Fibroblast of skin of left quadriceps (primary cell): ENCODE measurements at places on chromosomes 7 and 10.

DNA sequence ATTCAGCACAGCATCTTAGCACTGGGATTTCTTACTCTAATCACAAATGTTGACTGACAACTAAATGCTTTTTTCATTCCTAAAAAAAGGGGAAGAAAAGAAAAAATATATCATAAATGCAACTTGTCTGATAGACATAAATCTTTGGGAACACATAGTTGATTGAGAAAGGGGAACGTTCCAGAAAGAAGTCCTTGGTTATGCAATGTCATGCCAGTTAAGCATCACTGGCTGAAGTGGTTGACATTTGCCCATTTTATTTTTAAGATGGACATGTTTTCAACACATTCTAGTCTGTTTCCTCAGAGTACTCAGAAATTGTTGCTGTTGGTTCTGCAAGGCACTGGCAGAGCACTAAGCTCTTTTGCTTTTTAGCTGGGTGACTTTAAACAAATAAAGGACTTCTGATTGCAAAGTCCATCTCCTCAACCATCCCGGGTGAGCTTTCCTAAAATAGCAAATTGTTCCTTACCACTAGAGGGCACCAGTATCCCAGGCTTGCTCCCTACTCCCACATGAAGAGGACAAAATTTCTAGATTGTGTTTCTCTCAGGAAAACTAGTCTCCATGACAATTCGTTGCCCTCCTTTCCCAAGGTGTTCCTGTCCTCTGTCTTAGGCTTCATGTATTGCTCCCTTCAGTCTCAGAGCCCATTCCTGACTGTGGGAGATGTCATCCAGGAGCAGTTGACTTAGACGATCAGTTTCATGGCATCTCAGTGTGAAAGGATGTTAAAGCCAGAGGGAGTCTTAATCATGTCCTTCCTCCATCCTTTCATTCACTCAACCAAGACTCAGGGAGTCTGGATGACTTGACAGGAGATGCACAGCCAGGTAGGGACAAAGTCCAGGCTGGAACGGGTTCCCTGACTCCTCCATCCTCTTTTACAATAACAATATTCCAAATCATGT is 23.9 kb downstream of the OPALIN start:
- peak; percentile 1 for DNase-seq

DNA sequence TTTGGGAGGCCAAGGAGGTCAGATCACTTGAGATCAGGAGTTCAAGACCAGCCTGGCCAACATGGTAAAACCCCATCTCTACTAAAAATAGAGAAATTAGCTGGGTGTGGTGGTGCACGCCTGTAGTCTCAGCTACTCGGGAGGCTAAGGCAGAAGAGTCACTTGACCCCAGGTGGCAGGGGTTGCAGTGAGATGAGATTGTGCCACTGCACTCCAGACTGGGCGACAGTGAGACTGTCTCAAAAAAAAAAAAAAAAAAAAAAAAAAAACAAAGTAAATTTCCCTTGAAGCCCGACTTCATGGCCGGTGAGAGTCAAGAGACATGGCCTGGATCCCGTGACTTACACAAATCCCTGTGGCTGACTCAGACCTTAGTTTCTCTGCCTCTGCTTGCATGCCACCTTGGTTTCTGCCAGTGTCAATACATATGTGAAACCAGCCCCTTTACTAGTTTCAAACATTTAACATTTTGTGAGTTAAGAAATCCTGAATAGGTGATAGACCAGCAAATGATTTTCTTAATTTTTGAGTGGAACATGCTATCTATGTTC is 62.8 kb downstream of the ZEB1 start:
- DNase-seq = no peak

DNA sequence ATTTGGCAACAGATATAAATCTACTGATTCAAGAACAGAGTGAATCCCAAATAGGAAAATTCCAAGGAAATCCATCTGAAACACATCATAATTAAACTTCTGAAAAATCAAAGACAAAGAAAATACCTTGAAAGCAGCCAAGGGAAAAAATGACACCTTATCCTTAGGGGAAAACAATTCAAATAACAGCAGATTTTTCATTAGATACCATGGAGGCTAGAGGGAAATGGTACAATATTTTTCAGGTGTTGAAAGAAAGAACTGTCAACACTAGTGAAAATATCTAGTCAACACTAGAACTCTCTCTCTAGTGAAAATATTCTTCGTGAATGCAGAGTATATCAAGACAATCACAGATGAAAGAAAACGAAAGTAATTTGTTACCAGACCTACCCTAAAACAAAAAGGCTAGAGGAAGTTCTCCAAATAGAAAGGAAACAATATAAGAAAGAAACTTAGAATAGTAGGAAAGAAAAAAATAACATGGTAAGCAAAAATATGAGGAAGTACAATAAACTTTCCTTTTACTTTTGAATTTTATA is 5.7 kb upstream of the FAM241B start:
- DNase-seq = no peak

GRCh38 chr7:27132214-27132613 is 1.7 kb upstream of the HOXA4 start:
- DNase-seq = no peak

DNA sequence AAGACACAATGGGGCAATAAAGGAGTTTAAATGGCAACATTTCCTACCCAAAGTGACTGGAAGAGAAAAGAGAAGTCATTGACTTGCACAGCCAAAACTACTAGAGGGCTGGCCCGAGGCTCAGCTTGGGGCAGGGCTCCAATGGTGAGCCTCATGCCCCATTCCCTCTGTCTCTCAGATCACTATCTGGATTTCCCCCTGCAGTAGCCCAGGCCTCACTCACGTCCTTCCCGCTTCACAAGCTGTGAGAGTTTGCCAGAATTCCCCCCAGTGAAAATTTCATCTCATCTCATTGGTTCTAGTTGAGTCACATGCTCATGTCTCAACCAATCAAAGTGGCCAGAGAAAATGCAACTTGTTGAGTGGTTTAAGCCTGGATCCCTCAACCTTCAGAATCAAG is 181.3 kb downstream of the WDR11 start:
- no peak for DNase-seq

- DNase-seq = no peak
Measured at GRCh38 chr7:91181949-91182348, 82.3 kb upstream of the FZD1 start.

GRCh38 chr7:122746948-122747347 is 44.2 kb upstream of the RNF148 start:
- no peak for DNase-seq

DNA sequence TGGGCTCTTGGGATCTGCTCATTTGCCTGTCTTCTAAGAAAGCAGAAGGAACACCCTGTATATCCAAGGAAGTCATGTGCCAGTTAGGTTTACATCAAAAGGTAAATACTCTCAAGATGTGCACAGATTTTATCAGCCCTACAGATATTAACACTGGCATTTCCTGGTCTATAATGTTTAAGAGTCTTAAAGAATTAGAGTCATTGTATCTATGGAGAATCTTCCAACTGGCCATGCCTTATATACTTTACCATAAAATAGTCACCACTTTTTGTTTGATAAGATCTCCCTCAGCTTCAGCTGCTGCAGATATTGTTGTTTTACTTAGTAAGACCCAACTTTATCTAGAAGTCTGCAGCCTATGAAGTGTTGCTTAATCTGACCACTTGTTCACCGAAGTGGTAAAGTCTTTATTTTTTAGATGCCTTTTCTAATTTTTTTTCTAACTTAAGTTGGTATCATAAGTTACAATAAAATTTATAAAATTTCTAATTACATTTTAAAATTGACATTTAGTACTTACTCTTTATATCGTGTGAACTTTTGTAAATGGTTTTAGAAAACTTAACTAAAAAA is 58.5 kb downstream of the CPED1 start:
- no peak for DNase-seq

- DNase-seq = no peak
Measured at GRCh38 chr10:125096371-125096770, 64.0 kb downstream of the CTBP2 start.

DNA sequence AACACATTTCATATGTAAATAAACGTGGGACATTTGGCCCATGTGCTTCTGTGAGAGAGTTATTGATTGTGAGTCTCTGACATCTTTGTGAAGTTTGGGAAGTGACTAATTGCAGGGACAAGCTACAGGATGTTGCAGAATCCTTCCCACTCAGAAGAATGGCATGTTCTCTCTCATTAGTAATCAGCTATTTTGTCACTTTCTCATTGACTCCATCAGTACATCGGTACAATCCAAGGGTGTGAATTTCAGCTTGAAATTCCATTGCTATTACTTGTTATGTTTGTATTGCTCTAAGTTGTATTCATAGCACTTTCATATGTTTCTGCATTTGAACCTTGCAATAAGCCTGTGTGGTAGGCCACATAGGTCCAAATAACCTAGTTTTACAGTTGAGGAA is 100.0 kb upstream of the KCNMA1 start:
- DNase-seq = peak; percentile 91

DNA sequence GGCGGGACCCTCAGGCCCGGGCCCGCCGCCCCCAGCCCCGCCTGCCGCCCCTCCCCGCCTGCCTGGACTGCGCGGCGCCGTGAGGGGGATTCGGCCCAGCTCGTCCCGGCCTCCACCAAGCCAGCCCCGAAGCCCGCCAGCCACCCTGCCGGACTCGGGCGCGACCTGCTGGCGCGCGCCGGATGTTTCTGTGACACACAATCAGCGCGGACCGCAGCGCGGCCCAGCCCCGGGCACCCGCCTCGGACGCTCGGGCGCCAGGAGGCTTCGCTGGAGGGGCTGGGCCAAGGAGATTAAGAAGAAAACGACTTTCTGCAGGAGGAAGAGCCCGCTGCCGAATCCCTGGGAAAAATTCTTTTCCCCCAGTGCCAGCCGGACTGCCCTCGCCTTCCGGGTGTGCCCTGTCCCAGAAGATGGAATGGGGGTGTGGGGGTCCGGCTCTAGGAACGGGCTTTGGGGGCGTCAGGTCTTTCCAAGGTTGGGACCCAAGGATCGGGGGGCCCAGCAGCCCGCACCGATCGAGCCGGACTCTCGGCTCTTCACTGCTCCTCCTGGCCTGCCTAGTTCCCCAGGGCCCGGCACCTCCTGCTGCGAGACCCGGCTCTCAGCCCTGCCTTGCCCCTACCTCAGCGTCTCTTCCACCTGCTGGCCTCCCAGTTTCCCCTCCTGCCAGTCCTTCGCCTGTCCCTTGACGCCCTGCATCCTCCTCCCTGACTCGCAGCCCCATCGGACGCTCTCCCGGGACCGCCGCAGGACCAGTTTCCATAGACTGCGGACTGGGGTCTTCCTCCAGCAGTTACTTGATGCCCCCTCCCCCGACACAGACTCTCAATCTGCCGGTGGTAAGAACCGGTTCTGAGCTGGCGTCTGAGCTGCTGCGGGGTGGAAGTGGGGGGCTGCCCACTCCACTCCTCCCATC is 82.7 kb downstream of the PAX2 start:
- no peak for DNase-seq

- no peak for DNase-seq
Measured at GRCh38 chr10:56633876-56634452, 272.9 kb upstream of the ZWINT start.

GRCh38 chr10:98920807-98921206 is 314.8 kb downstream of the HPSE2 start:
- no peak for DNase-seq

- DNase-seq = no peak
Measured at GRCh38 chr10:71277914-71278665, 41.0 kb upstream of the SLC29A3 start.

DNA sequence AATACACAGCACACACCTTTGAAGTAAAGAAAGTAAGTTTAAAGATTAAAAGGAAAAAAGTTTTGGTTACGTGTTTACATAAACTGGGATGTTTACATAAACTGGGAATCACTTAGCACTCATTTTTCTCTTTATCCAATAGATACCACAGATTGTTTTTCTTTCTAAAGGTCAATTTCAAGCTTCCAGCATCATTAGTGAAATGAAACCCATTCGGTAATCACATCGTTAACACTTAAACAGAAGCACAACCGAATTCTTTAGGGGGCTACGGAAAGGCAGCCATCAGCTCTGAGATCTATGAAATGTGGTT is 1.1 kb downstream of the ODAD2 start:
- DNase-seq = no peak

- DNase-seq = peak; percentile 67
Measured at GRCh38 chr10:26780793-26781601, 79.8 kb downstream of the ABI1 start.

GRCh38 chr10:73859428-73859783 is 14.9 kb downstream of the CAMK2G start:
- no peak for DNase-seq

- peak; percentile 32 for DNase-seq
Measured at GRCh38 chr7:91285696-91286355, 21.6 kb downstream of the FZD1 start.

- DNase-seq = no peak
Measured at GRCh38 chr7:142481548-142481947, 223.7 kb upstream of the PRSS58 start.

DNA sequence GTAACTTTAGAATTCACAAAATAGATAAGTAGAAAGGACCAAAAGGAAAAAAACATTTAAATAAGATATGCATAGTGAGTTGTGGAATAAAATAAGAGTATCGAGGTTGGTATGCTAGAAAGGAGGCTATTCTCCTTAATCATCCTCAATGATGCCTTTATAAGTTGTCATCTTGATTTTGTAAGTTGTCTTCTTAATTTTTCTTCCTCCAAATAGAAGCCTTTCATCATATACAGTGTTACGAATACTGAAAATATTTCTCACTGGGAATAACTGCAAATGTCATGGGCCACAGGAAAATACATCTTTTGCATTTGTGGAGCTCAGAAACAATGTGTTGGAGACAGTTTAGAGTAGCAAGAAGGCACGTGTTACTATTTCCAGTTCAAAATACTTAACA is 31.5 kb upstream of the PRTFDC1 start:
- DNase-seq = no peak

GRCh38 chr7:70193514-70193913 is 595.2 kb downstream of the AUTS2 start:
- DNase-seq = no peak

GRCh38 chr10:31759124-31759798 is 169.4 kb downstream of the ARHGAP12 start:
- DNase-seq = no peak

GRCh38 chr10:11909618-11910017 is 86.5 kb downstream of the PROSER2 start:
- DNase-seq = no peak

DNA sequence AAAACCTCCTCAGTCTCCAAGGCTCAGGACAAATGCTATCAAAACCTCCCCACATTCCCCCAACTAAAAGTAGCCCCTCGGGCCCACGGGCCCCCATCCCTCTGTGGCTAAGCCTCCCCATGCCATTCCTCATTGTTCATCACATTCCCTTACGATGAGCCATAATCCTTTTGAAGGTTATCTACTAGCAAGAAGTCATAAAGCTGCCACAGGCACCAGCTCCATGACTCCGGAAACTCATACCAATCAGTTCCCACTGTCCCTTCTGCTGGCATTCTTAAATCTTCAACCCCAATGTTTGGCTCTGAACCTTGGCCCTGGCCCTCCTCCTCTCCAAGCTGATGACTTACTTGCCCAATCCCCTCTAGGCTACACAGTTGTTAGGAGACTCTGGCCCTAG is 19.4 kb upstream of the TM9SF3 start:
- DNase-seq = peak; percentile 31

GRCh38 chr7:111531993-111532392 is 30.3 kb downstream of the IMMP2L start:
- no peak for DNase-seq

GRCh38 chr7:99562832-99563231 is 4.4 kb downstream of the ZNF655 start:
- DNase-seq = peak; percentile 96
